ENCODE measurements at places on chromosomes 6 and 20. TPM values are rescaled to one million over a fixed set of nuclear protein-coding genes. Genes with fewer than 3 reads are reported as not detected.

HSPA1A gene
- total RNA-seq, result 101 TPM

GRCh38 chr6:146087386-146087785, 58.5 kb downstream of the GRM1 start:
- no peaks in the 10 kb centered on the region for H3K4me1 ChIP-seq
- no peak overlapping the region for H3K27ac ChIP-seq
- H3K36me3 ChIP-seq, result no peaks in the 10 kb centered on the region

DNA sequence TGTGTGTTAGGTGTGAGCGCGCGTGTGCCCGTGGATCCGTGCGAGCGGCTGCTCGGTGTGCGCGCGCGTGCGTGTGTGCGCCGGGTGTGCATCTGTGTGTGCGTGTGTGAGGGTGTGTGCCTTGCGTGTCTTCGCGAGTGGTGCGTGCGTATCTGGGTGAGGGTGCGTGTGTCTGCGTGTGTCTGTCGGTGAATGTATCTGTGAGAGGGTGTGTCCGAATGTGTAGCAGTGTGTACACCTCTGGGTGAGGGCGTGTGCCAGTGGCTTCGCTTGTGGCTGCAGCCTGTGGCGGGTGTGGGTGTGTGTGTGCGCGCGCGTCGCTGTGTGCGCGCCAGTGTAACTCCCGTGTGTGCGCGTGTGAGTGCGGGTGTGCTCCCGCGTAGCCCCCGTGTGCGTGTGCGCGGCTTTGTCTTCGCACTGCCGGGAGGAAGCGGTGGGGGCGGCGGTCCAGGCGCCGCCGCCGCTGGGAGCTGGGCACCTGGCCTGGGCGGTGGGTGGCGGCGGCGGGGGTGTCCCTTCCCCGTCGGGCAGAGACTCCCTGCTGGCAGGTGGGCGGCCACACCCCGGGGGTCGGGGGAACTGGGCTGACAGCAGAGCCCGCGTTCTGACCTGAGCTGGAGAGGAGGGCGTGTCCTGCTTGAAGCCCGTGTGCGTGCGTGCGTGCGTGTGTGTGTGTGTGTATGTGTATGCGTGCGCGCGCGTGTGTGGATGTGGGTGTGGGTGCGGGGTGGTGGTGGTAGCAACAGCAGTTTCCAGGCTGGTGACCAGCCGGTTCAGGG, 61.3 kb upstream of the EPB41L1 start:
- H3K4me3 ChIP-seq, result peak overlapping the region; percentile 87
- H3K27ac ChIP-seq, result peak overlapping the region; percentile 4
- peaks cover 36% of the 10 kb centered on the region for H3K4me1 ChIP-seq
- peak; percentile 23 for DNase-seq

CTCFL gene
- total RNA-seq, result not detected

DNA sequence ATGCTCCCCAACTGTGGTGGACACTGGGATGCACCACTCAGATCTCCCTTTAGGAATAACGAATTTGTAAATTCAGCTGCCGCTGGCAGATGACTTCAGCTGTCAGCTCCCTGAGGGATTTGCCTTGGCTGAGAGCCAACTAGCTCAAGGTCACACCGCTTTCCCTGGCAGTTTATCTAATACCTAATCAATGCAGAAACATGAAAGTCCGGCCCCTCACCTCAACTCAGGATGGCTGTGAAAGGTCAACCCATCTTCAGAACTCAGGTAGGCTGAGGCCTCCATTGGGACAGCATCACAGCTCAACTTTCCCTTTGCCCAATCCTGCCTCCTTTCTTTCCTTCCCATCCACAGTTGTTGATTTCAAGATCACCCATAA, 22.8 kb upstream of the SCGN start:
- H3K36me3 ChIP-seq, result no peaks in the 10 kb centered on the region
- DNase-seq, result no peak

- H3K4me3 ChIP-seq, result peak overlapping the region; percentile 50
- peak; percentile 67 for DNase-seq
- H3K27ac ChIP-seq, result peak overlapping the region; percentile 89
- no peaks in the 10 kb centered on the region for H3K27me3 ChIP-seq
Observed at GRCh38 chr20:44643596-44644229, 7.8 kb downstream of the ADA start.

RAB22A gene
- total RNA-seq, result 24.1 TPM

GRCh38 chr6:110990840-110991576, 9.2 kb downstream of the RPF2 start:
- DNase-seq, result no peak
- H3K4me3 ChIP-seq, result no peak overlapping the region
- no peaks in the 10 kb centered on the region for H3K4me1 ChIP-seq
- no peaks in the 10 kb centered on the region for H3K27me3 ChIP-seq
- peak overlapping the region; percentile 45 for H3K27ac ChIP-seq

GRCh38 chr6:81802356-81802755, 49.9 kb upstream of the TENT5A start:
- H3K27ac ChIP-seq, result no peak overlapping the region
- no peaks in the 10 kb centered on the region for H3K36me3 ChIP-seq
- DNase-seq, result no peak
- no peak overlapping the region for H3K4me3 ChIP-seq

LPA gene
- not detected for total RNA-seq

DNA sequence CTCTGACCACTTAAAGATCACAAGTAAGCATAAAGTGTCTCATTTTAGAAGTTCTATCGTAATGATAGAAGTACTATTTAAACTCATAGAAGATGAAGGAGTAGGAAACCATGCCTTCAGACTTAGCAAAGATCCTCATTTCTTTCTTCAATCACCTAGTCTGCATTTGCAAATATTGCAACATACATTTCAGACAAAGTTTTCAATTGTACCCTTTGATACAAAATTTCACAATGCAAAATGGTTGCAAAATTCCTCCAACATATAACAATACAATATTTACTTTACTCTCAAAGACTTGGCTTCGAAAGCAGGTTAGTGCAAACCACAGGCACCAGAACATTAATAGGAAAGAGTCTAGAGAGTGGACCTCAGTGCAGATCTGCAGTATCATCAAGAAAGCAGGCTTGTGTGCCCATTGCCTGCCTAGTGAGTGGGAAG, 16.1 kb upstream of the ROS1 start:
- peaks cover 21% of the 10 kb centered on the region for H3K36me3 ChIP-seq
- no peak for DNase-seq
- peaks cover 68% of the 10 kb centered on the region for H3K4me1 ChIP-seq

GRCh38 chr6:107793191-107793590, 30.9 kb downstream of the SCML4 start:
- H3K27me3 ChIP-seq, result peaks cover 33% of the 10 kb centered on the region
- H3K36me3 ChIP-seq, result no peaks in the 10 kb centered on the region
- H3K4me3 ChIP-seq, result no peak overlapping the region
- no peaks in the 10 kb centered on the region for H3K4me1 ChIP-seq

DNA sequence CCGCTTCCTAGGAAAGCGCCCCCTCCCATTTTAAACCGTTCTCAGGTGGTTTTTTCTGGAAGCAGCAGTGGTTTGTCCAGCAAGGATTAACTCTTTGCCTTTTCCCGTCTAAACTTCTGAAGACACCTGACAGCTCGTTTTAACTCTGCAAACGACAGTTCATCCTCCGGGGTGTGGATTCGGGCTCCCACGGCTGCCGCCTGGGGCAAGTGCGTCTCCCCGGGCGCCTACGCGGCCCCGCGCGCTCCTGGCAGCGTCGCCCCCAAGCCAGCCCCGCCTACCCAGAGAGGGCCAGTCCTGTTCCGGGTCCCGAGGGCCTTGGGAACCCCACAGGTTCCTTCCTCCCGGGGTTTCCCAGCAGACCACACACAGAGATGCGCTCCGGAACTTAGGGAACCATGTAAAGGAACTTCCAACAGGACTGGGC, 54.4 kb downstream of the PRR18 start:
- no peaks in the 10 kb centered on the region for H3K36me3 ChIP-seq
- no peak overlapping the region for H3K27ac ChIP-seq
- no peak for DNase-seq
- peaks cover 4% of the 10 kb centered on the region for H3K27me3 ChIP-seq

CDH26 gene
- total RNA-seq, result 0.09 TPM

STMND1 gene
- total RNA-seq, result not detected

DNA sequence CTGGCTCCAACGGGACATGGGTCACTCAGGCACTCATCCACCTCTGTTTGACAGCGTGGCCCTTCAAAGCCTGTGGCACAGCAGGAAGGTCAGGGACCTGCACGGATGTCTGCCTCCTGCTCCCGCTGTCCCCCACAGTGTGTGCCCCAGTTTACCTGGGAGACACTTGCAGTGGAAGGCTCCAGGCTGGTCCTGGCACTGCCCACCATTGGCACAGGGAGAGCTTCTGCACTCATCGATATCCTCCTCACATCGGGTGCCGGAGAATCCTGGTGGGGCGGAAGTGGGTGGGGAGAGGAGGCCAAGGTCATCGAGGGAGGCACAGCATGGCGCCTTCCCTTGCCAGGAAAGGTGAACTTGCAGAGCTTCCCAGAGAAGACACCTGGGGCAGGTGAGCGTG, 6.9 kb downstream of the NOTCH4 start:
- H3K27me3 ChIP-seq, result peaks cover 60% of the 10 kb centered on the region
- no peak overlapping the region for H3K27ac ChIP-seq
- no peaks in the 10 kb centered on the region for H3K36me3 ChIP-seq

DNA sequence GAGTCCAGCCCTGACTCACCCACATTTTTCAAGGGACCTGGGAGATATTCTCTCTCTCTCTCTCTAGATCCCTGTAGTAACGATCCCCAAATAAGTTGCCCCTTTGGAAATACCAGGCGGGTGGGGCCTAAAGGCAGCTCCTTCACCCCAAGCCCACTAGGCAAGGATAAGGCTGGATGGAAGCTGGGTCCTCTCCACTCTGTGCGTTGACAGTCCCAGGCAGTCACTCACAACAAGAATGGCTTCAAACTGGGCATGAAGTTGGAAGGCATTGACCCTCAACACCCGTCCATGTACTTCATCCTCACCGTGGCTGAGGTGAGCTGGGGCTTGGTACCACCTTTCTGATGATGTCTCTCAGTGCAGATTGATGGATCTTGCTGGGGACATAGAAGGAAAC, 21.6 kb downstream of the L3MBTL1 start:
- H3K4me1 ChIP-seq, result peaks cover 18% of the 10 kb centered on the region
- no peak overlapping the region for H3K27ac ChIP-seq
- H3K4me3 ChIP-seq, result no peak overlapping the region
- peaks cover 5% of the 10 kb centered on the region for H3K27me3 ChIP-seq
- DNase-seq, result no peak

DNA sequence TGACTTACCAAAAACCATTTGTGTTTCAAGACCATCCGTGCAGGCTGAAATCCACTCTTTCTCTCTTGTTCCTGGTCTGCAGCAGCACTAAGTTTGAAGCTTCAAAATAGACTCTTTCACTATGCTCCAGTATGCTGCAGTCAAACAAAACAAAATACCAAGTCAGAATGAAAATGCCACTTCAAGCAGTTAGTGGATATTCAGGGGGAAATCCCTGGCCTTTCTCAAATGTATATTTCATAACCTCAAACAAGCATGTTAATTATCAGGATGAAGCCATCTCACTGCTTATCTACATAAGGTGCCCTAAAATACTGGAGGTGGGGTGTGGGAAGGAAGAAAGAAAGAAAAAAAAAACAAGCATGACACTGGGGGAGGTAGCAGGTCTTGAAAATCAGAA, 103.5 kb downstream of the ATXN1 start:
- peaks cover 27% of the 10 kb centered on the region for H3K36me3 ChIP-seq
- H3K4me1 ChIP-seq, result peaks cover 19% of the 10 kb centered on the region
- H3K27ac ChIP-seq, result no peak overlapping the region
- no peaks in the 10 kb centered on the region for H3K27me3 ChIP-seq
- no peak for DNase-seq

- H3K4me1 ChIP-seq, result peaks cover 27% of the 10 kb centered on the region
- H3K36me3 ChIP-seq, result peaks cover 9% of the 10 kb centered on the region
- H3K4me3 ChIP-seq, result no peak overlapping the region
- H3K27ac ChIP-seq, result no peak overlapping the region
- H3K27me3 ChIP-seq, result peaks cover 4% of the 10 kb centered on the region
- no peak for DNase-seq
Observed at GRCh38 chr20:51574248-51575033, 31.9 kb upstream of the NFATC2 start.

DNA sequence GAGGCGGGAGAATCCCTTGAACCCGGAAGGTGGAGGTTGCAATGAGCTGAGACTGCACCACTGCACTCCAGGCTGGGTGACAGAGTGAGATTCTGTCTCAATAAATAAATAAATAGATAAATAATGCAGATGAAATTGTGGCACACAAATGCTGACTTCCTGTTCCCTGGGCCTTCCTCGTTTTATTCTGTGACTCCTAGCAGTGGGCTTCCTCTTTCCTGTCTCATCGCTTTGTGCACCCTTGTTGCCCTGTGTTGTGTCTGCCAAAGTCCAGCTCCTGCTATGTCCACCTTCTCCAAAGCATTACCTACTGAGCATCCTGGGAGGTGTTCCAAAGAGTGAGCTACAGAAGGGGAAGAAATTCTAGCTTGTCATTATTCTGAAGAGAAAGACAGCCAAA, 100.2 kb upstream of the TIAM2 start:
- H3K27me3 ChIP-seq, result no peaks in the 10 kb centered on the region

- H3K4me1 ChIP-seq, result peaks cover 4% of the 10 kb centered on the region
- no peak overlapping the region for H3K27ac ChIP-seq
- no peak overlapping the region for H3K4me3 ChIP-seq
- H3K36me3 ChIP-seq, result no peaks in the 10 kb centered on the region
Observed at GRCh38 chr6:43983632-43984031, 143.6 kb downstream of the MRPL14 start.

IRF4 gene
- not detected for total RNA-seq

DNA sequence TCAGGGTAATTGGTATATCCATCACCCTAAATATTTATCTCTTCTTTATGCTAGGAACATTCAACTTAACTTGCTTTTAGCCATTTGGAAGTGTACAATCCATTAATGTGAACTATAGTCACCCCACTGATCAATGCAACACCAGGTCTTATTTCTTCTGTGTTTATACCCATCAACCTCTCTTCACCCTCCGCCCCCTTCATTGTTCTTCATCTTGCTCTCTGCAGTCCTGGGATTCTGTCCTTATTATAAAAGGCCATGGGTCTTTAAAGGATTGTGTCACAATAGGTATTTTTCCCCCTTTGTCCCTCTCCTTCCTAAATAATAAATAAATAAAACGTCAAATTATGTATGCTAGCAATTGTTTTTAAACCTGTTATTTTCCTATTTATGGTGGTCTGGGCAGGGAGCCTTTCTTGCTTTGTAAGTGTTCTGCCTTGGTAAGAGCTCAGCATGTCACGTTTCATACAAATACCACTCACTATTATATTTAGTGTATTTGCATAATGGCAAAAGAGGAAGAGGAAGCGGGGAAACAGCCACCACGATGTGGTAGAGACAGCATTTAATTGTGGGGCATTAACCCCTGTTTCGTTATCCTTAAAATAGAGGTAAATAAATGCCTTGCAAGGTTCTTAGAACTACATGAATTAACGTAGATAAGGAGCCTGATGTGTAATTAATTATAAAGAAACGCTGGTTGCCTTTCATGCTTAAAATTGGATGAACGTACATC, 1.9 kb downstream of the ABRACL start:
- no peak overlapping the region for H3K27ac ChIP-seq
- no peaks in the 10 kb centered on the region for H3K27me3 ChIP-seq
- DNase-seq, result no peak

Data from HFFc6 (cell line).